Peyer's patch (tissue), 4 donors: ENCODE measurements at places on chromosomes 16 and 17. TPM values are rescaled to one million over a fixed set of nuclear protein-coding genes. Genes with fewer than 3 reads are reported as not detected.

DNA sequence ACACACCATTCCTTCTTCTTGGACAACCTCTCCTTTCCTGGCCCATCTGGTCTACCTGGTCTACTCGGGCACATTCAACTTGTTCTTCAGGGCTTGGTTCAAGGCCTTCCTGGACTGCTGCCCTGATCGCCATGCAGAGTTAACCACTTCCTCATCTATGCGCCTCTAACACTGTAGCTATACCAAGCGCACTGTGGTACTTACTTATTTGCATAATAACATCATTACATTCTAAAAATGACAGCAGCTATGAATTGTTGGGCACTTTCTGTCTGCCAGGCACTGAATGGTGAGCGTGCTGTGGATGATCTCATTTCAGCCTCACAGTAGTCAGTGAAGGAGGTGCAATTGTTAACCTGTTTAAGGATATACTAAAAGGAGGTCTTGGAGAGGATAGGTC is 66.9 kb upstream of the SDK2 start:
- DNase-seq = no peak

GRCh38 chr16:84340325-84341040 is 27.9 kb upstream of the ATP2C2 start:
- peak; percentile 72 for DNase-seq

GRCh38 chr16:68506331-68507053 is 32.6 kb upstream of the ZFP90 start:
- no peak for DNase-seq

DNA sequence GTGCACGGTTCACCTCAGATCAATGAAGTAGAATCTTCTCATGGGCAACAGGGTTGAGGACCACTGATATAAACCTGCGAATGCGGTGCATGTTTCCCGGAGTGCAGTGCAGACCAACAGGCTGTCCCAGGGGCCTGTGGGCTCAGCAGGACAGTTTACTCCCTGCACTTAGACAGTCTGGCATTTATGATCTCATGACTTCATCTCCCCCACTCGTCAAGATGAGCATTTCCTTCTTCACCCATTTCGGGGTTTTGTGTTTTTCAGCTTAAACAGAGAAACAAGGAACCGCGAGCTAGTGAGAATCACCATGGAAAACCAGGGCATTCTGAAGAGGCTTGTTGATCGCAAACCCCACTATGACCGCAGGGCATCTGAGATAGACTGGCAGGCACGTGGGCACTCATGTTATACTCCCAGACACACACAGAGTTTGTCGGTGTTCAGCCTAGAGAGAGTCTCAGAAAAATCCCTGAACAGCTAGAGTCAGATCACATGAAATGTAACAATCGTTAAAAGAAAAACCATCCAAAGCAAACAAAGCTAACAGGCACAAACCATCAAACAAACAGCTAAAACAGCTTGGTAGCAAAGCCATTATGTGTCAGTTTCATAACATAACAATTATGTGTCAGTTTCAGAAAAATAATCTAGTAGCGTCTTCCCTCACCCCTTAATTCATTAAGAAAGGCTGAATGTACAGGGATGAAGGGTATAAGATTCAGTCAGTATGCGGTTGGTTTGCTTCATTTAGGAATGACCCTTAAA is 2.9 kb downstream of the CFAP97D1 start:
- DNase-seq = no peak

- no peak for DNase-seq
Observed at GRCh38 chr16:9943121-9943520, 239.1 kb downstream of the GRIN2A start.

DNA sequence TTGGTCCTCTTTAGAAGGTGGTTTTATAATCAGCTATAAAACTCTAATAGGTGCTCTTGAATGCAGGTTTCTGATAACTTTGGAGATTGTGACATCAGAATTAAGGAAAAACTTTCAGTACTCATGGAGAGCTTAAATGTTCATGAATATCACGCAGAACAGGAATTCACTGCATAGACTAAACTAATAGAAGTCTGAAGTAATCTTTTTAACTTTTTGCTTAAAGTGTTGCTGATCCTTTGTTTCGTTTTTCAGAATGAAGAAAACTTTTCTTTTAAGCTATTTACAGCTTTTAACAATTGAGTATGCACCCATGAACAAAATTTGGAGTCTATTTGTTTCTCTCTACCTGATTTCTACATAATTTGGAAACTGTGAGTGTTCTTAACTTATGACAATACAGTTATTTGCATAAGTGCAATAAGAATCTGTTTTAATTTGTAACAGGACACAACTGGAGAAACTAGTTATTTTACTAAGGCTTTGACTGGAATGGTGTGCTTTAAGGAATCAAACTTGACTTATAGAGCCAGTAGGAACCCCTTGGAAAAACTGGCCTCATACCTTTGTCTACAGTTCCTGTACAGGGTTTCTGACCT is 17.0 kb upstream of the TRIM25 start:
- DNase-seq = no peak

DNA sequence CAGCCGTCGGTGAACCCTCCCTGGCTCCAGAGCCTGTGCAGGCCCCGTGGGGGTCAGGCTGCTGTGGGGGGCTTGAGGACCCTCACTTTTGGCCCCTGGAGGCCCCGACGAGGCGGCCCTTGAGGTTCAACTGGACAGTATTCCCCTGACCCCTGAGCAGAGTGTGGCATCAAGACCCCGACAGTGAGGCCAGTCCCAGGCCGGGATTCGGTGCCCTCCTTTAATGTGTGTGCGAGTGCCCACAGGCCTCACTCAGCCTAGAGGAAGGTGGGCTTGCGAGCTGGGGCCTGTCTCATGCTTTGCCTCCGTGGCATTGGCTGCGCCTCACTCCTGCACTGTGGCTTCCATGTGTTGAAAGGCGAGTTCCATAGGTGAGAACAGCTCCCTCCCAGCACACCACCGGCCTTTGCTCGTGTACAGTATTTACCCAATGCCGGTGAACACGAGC is 94.5 kb downstream of the METRNL start:
- peak; percentile 39 for DNase-seq

- DNase-seq = peak; percentile 33
Observed at GRCh38 chr16:1772362-1772907, at the start of gene EME2. EME2 (plus strand) TSS chr16:1772810; CDS start chr16:1773228, 418 bp downstream.

DNA sequence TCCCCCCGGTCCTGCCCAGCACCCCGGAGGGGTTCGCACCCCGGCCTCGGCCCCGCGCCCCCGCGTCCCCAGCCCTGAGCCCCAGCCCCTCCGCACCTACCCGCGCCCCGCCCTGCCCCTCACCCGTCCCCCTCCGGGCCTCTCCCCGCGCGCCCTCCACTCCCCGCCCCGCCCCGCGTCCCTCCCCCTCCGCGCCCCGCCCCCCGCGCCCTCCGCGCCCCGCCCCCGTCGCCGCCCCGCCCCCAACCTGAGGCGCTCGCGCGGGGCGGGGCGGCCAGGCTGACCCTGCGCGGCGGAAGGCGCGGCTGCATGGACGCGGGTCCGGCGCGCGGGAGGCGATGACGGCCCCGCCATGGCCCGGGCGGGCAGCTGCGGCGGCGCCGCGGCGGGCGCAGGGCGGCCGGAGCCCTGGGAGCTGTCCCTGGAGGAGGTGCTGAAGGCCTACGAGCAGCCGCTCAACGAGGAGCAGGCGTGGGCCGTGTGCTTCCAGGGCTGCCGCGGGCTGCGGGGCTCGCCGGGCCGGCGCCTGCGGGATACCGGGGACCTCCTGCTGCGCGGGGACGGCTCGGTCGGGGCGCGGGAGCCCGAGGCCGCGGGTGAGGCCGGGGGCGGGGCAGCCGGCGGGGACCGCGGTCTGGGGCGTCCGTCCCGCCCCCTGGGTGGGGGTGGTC is at the start of gene SPIRE2:
Gene SPIRE2, plus strand, starts transcription at position 277 of the 671 bp plus-strand sequence. Its CDS starts 76 bp downstream, at position 353.
- DNase-seq = peak; percentile 27

DNA sequence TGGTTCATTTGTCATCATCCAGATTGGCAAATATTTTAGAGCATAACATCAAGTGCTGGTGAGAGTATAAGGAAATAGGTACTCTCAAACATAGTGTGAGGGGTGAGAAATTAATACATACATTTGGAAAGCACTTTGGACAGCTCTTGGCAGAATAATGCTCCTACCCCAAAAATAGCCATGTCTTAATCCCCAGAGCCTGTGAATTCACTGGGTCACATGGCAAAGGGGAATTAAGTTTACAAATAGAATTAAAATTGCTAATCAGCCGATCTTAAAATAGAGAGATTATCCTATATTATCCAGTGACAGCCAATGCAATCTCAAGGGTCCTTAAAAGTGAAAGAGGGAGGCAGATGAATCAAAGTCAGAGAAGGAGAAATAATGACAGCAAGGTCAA is 38.8 kb upstream of the ANKFN1 start:
- no peak for DNase-seq

GRCh38 chr16:46555951-46556350 is 65.2 kb downstream of the SHCBP1 start:
- no peak for DNase-seq

DNA sequence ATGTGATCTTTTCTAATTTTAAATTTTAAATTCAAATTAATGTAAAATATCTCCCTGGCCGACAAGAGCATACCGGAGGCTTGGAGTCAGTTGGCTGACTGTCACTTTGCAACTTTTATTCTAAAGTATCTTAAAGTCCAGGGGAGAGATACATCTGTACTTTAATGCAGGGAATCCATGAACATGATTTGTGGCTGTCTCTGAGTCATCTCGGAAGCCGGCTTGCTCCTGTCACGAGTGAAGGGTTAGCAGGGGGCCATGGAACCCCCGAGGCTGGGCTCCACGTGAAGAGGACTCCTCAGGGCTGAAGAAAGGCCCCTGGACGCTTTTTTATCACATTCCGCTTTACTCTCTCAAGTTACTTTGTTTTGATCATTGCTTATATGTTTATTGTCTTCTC is 13.3 kb downstream of the TVP23A start:
- DNase-seq = no peak

Gene SMIM22
- 258 TPM for total RNA-seq

DNA sequence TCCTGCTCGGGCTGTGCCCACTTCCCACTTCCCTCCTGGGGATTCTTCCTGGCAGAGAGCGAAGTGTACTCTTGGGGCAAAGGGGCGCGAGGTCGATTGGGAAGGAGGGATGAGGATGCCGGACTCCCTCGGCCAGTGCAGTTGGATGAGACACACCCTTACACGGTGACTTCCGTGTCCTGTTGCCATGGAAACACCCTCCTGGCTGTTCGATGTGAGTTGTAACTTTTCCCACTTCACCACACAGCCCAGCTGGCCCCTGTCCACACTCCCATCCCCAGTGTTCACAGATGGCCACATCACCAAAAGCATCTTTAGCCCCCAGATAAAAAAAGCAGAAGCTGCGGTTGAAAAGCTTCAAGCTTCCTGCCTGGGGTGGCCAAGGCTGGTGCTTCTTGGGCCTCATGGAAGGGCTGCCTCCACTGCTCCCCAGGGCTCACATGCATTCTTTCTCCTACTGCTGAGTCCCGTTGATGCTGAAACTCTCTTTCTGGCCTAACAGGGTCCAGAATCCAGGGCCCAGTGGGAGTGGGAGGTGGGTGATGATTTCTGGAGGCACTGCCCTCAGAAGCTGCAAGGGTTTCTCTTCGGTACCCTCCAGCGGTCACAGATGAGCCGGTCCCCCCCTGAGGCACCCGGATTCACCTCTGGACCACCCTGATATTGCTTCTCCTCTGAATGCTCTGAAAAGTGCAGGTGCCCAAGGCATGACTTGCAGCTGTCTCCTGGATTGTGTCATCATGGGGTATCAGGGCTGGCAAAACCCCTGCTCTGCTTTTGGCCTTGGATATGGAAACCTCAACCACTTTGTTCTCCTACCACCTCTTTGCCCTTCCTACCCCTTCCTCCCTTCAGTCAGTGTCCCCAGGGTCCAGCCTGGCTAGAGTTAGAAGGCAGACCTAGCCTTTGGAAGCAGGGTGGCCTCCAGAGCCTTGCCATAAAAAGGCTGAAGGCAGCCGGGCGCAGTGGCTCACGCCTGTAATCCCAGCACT is 2.2 kb upstream of the TRAF4 start:
- peak; percentile 73 for DNase-seq

Gene SMARCE1
- total RNA-seq = 78.7 TPM

Gene TP53TG3C
- not detected for total RNA-seq

Gene FNDC8
- not detected for total RNA-seq

GRCh38 chr16:57999971-58000705 is at the start of gene ZNF319:
ZNF319 (minus strand) TSS chr16:58000672; CDS start chr16:57998265, 2,407 bp downstream.
- peak; percentile 31 for DNase-seq

- no peak for DNase-seq
Observed at GRCh38 chr16:64857411-64857810, 264.5 kb downstream of the CDH11 start.

GRCh38 chr17:61467416-61468262 is 15.4 kb downstream of the TBX4 start:
- DNase-seq = peak; percentile 30

- DNase-seq = no peak
Observed at GRCh38 chr17:9702914-9703780, 57.8 kb downstream of the USP43 start.

DNA sequence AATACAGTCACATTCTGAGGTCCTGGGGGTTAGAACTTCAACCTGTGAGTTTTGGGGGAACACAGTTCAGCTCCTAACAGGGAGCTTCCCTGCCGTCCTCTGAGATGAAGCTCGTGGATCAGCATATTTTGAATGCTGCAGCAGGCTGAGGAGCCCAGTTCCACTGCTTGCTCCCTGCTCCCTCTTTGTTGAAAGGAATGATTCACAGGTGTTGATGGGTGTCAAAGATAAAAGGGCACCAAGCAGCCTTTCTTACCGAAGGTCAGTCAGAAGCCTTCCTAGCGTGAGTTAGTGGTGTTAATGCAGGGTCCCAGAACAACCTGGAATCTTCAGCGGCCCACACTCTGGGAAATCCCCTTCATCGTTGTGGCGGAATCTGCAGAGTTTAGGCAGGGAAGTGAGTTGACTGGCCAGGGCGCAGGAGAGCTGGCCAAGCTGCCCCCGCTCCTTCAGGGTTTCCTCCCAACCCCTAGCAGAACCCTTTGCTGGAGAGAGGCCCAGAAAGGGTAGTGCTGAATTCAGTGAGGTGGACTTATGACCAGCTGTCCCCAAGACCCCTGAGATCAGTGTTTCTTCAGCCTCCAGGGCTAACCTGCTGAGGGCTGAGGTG is 114.8 kb downstream of the GNAO1 start:
- no peak for DNase-seq

DNA sequence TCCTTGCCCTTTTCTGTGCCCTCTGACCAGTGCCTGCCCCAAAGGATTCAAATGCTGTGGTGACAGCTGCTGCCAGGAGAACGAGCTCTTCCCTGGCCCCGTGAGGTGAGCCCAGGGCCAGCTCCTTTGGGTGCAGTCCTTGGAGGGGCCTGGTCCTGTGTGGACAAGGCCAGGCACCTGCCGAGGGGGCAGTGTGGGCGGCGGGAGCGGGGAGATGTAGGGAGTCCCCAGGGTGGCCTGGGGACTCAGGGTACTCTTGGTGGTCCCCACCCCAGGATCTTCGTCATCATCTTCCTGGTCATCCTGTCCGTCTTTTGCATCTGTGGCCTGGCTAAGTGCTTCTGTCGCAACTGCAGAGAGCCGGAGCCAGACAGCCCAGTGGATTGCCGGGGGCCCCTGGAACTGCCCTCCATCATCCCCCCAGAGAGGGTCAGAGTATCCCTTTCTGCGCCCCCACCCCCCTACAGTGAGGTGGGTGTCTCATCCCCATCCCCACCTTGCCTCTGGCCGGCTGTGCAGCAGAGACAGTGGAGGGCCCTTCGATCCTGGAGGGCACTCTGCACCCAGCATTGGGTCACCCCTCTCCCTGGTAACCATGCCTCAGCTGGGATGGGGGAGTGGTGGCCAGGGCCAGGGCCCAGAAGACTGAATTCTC is 4.4 kb downstream of the TMEM92 start:
- DNase-seq = no peak
